ENCODE measurements at places on chromosomes 12 and 14.
A peak's percentile ranks its signal among the peaks of the same experiment; 100 is the strongest.

DNA sequence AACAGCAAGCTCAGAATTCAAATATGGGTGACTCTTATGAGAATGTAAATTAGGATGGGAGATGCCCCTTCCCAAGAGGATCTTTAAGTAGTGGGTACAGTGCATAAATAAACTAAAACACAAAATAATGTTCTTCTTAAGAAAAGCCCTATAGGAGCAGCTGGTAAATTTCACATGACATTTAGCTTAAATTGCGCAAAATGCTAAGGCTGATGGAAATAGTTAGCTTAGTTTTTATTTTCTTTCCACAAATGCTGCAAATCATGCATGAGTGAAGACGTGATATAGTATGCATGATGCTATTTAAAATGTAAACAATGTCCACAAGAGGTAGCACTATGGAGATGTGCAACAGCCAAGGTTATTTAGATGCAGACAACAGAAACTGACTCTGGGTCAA is 328.1 kb downstream of the ATP23 start:
- H3K27me3 ChIP-seq, result no peaks in the 10 kb centered on the region
- H3K27ac ChIP-seq, result no peak overlapping the region
- no peaks in the 10 kb centered on the region for H3K4me1 ChIP-seq
- no peaks in the 10 kb centered on the region for H3K36me3 ChIP-seq
- H3K4me3 ChIP-seq, result no peak overlapping the region
- DNase-seq, result no peak

- no peak for DNase-seq
- H3K4me1 ChIP-seq, result no peaks in the 10 kb centered on the region
- no peaks in the 10 kb centered on the region for H3K27me3 ChIP-seq
- H3K27ac ChIP-seq, result no peak overlapping the region
These were observed 237.9 kb upstream of the CCDC196 start for GRCh38 chr14:66248256-66248655.

DNA sequence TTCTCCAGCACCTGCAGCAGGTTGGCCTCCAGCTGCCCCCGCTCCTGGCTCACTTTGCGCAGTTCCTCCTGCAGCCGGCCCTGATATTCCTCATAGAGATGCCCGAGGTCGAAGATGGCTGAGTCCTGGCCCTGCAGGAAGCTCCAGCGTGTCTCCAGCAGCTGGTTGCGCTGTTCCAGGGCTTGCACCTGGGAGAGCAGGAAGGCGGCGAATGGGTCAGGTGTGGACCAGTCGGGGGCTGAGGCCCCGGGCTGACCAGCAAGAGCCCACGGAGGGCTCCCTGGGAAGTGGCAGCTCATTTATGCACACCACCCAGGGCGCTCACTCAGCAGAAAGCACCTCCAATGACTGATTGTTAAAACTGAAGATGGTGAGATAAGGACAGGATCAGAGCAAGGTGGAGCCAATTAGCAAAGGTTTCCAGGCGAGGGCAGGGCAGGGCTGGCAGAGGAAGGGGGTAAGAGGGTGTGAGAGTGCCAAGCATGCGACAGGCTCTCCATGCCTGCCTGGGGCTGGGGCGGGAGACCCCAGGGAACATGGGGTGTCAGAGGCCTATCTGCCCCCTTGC is 6.3 kb downstream of the KRT80 start:
- H3K4me1 ChIP-seq, result peaks cover 15% of the 10 kb centered on the region
- no peak overlapping the region for H3K4me3 ChIP-seq
- no peaks in the 10 kb centered on the region for H3K27me3 ChIP-seq
- no peaks in the 10 kb centered on the region for H3K36me3 ChIP-seq

DNA sequence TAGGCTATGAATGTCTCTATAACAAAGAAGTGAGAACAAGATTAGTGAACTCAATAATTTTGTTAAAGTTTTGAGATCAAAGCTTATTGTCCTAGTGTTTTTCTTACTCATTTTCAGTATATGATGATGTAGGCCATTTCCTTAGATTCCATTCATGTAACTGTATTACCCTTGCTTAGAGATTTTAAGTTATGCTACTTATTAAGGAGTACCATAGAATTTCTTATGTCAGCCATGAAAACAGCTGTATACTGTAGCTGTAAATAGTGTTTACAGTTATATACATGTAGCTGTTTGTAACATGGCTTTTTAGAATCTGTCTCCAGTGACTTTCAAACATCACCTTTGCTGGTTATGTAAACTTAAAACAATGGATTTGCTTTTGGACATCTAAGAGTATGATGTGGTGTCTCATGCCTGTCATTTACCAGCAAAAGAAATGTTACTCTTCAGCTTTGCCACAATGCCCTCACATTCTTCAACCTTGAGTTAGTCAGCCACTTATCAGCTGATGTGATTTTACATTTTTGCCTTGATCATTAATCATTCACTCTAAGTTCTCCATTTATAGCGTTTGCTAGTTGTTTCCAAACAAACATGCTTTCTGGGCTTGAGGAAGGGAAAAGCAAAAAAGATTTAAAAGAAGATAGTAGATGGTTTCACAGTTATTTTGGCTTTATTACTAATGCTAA is 55.5 kb downstream of the SLC16A7 start:
- H3K36me3 ChIP-seq, result no peaks in the 10 kb centered on the region
- DNase-seq, result no peak
- H3K27ac ChIP-seq, result peak overlapping the region; percentile 47
- H3K4me1 ChIP-seq, result peaks cover 31% of the 10 kb centered on the region
- H3K27me3 ChIP-seq, result no peaks in the 10 kb centered on the region
- H3K4me3 ChIP-seq, result no peak overlapping the region

- H3K27me3 ChIP-seq, result no peaks in the 10 kb centered on the region
- no peak for DNase-seq
- no peak overlapping the region for H3K27ac ChIP-seq
These were observed 38.2 kb upstream of the GSG1 start for GRCh38 chr12:13141686-13142085.

- peaks cover 11% of the 10 kb centered on the region for H3K4me1 ChIP-seq
- no peak overlapping the region for H3K4me3 ChIP-seq
- H3K36me3 ChIP-seq, result no peaks in the 10 kb centered on the region
- no peak overlapping the region for H3K27ac ChIP-seq
- DNase-seq, result no peak
These were observed 306.1 kb downstream of the DAD1 start for GRCh38 chr14:22282949-22283348.

Data from thoracic aorta (tissue), 2 donors.